ENCODE measurements at places on chromosomes 6 and 20. TPM values are rescaled to one million over a fixed set of nuclear protein-coding genes. Genes with fewer than 3 reads are reported as not detected.

- DNase-seq, result no peak
Measured at GRCh38 chr6:34189806-34190503, 44.1 kb upstream of the GRM4 start.

GRCh38 chr20:11195899-11196558, 522.2 kb upstream of the JAG1 start:
- DNase-seq, result no peak

GRCh38 chr20:62638055-62638570, 4.2 kb upstream of the SLCO4A1 start:
- no peak for DNase-seq

- DNase-seq, result no peak
Measured at GRCh38 chr20:55776176-55776575, 229.1 kb downstream of the CBLN4 start.

GRCh38 chr6:153028963-153029362, 26.5 kb upstream of the MTRF1L start:
- no peak for DNase-seq

GRCh38 chr6:150705392-150705791, 105.7 kb downstream of the PLEKHG1 start:
- DNase-seq, result no peak

DNA sequence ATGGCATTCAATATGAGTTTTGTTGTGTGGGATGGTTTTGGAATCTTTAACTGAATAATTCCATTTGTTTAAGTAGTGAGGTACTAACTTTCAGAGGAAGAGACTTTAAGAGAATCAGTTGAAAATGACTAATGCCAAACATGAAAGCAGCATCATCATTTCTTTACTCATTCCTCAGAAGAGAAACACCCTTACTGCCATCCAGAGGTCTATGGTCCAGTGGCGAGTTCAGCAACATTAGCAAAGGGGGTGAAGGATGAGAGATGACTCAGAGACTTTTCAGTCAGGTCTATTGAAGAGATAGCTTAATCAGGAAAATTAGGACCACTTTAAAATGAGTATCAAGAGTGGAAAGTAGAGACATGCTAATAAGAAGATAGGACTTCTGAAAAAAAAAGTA, 118.8 kb downstream of the COL19A1 start:
- no peak for DNase-seq

GRCh38 chr6:26197933-26198721, 110.9 kb downstream of the HFE start:
- no peak for DNase-seq

DNA sequence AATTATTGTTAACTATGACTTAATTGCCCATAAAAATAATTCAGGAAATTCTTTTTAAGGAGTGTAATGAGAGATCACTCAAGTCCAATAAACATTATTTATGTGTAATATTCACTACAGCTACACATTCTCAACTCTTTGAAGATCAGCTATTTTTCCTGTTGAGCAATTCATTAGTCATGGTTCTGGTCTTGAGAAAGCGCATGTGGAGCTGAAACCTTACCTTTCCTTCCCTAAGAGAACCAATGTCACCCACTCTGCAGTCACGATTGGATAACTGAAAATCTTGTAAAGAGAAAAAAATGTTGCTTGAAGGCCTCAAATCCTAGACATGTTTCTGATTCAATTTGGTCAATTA, 736.9 kb upstream of the MARCKS start:
- DNase-seq, result no peak

- no peak for DNase-seq
Measured at GRCh38 chr6:64429926-64430325, 794.3 kb downstream of the PHF3 start.

GRCh38 chr6:117399924-117400323, 25.8 kb downstream of the ROS1 start:
- no peak for DNase-seq

GRCh38 chr6:114032721-114033120, 61.8 kb upstream of the HDAC2 start:
- DNase-seq, result no peak

DEFB118 gene
- total RNA-seq, result not detected

SNRPB2 gene
- 43.0 TPM for total RNA-seq

ZNF292 gene
- 17.2 TPM for total RNA-seq

RNF182 gene
- not detected for total RNA-seq

Data from psoas muscle (tissue), 8 donors.